Fibroblast of skin of right biceps (primary cell): ENCODE measurements at places on chromosomes 1 and 21.

DNA sequence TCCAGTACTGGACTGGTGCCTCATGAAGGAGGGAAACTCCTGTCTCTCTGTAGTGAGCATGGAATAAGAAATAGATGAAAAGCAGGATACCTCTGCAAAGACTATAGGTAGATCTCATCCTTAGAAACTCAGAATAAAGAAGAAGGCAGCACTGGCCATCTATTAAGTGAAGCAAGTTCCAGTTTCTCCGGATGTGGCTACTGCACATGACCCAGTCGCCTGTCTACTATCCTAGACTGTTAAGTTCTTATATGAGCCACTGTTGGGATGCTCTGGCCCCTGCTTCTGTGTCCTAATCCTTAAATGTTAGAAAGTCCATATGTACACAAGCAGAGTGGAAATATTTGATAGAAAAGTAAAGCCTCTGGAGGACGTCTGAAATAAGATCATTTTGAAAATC, 2.2 kb downstream of the FASLG start:
- no peak for DNase-seq

- peak; percentile 40 for DNase-seq
Measured at GRCh38 chr1:170290276-170290675, 144.5 kb downstream of the NTMT2 start.

DNA sequence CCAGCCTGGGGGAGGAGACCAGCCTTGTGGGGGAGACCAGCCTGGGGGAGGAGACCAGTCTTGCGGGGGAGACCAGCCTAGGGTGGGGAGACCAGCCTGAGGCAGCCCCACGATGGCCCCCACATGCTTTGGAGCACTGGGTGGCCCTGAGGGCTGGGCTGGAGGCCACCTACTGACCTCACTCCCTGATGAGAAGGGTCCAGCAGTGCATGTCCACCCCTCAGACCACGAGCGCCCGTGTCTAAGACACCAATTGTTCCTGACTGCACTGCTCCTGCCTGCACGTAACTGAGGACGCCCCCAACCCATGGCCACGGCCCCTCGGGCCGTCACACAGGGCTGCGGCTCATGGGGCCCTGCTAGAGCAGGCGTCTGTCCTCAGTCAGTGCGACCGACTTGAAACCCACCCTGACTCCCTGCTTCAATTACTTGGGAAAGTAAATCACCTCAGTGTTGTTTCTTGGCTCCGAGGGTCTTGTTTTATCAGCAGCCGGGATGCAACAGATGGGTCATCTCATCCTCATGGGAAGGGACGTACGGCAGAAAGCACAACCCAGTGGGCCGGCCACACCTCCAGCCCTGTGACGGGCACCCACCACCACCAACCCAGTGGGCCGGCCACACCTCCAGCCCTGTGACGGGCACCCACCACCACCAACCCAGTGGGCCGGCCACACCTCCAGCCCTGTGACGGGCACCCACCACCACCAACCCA, at the start of gene SPATC1L:
Gene SPATC1L, minus strand, starts transcription at position 550 of the 715 bp plus-strand sequence. CDS start 1,643 bp downstream, outside the sequence.
- DNase-seq = peak; percentile 78

- DNase-seq = no peak
Measured at GRCh38 chr21:23507501-23507900, 2099.8 kb downstream of the MRPL39 start.

GRCh38 chr1:3460672-3461131, 6.2 kb downstream of the ARHGEF16 start:
- no peak for DNase-seq

DNA sequence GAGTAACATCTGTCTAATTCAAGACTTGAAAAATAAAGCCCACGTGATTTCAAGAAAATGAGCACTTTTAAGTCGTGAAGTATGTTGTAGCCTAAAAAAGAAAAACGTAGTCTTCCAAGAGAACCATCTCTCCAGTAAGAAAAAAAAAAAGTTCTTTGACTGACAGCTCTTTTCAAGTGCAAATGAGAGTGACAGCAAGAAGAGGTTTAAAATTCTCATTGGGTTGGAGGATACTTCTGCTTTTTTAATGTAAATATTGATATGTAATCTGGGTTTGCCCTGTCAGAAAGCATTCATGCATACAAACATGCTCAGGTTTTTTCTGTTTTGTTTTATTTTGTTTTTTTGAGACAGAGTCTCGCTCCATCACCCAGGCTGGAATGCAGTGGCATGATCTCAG, 32.3 kb upstream of the PRDM2 start:
- DNase-seq = no peak

- peak; percentile 85 for DNase-seq
Measured at GRCh38 chr1:39102537-39103327, 76.6 kb downstream of the NDUFS5 start.

DNA sequence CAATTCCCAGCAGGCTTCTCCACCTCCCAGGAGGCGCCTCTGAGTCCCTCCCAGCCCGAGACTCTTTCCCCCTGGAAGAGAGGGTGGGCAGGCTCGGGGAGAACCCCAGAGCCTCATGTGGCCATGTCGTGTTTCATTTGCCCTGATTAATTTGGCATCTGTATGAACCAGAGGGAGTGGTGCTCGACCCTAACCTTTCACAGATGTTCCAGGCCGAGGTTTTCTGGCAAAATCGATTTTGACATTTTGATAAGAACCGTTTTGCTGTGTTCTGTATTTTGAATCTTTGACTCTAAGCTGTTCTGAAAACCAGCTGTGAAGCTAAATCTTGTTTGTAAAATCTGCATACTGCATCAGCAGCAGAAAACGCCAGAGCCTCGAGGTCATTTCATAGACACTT, 367.4 kb downstream of the CAMTA1 start:
- no peak for DNase-seq

GRCh38 chr1:8167936-8168335, 141.8 kb upstream of the ERRFI1 start:
- no peak for DNase-seq

GRCh38 chr1:19620786-19621185, 23.3 kb upstream of the NBL1 start:
- DNase-seq = peak; percentile 60

DNA sequence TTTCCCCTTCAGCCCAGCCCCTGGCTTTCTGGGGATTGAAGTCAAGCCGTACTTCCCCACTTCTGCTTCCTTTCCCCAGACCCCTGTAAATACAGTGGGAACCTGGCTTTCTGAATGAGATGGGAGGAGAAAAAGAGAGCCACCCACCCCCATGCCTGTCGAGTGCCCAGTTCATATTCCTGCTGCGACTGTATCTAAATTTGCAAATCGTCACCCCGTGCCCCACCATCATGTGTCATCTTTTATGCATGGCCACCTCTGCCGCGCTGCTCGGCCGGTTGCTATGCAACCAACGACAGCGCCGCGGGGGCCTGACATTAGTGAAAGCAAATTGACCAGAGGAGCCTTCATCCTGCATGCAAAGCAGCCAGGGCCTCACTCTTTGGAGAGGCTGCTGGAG, 143.0 kb downstream of the ELAVL4 start:
- DNase-seq = no peak

DNA sequence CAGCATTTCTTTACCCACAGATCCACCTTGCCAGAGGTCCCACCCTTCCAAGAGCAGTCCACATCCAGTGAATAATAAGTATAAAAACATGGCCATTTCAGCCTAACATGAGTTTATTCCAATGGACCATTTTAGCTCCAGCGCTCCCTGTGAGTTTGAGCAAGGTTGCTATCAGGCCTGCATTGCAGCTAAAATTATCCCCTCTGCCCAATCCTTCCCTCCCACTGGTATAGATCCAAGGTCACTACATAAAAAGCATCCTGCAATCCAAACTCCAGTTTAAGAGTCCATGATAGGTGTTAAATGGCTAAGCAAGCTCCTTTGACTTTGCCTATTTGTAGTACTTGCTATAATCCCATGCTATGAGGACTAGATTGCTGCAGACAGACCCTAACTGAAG, 35.6 kb downstream of the SLC5A9 start:
- DNase-seq = no peak

- no peak for DNase-seq
Measured at GRCh38 chr1:23629708-23630290, 61.8 kb upstream of the RPL11 start.

DNA sequence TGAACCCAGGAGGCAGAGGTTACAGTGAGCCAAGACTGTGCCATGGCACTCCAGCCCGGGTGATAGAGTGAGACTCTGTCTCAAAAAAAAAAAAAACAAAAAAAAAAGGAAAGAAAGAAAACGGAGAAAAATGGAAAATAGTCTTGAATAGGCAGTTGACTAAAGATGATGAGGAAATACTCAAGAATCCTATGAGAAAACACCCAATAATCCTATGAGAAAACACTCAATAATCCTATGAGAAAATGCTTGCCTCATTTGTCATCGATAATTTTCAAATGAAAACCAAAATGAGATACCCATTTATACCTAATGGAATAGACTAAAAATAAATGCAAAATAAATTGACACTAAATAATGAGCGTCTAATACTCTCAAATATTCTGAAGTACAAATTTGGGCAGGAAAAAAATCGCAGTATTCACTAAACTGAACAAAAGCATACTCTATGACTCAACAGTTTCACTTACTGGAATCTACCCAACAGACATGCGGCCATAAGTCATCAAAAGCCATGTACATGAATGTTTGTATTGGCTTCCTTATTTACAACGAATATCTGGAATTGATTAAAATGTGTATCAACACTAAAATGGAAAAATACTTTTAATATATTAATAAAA, 733.9 kb upstream of the CHRM3 start:
- DNase-seq = peak; percentile 87

DNA sequence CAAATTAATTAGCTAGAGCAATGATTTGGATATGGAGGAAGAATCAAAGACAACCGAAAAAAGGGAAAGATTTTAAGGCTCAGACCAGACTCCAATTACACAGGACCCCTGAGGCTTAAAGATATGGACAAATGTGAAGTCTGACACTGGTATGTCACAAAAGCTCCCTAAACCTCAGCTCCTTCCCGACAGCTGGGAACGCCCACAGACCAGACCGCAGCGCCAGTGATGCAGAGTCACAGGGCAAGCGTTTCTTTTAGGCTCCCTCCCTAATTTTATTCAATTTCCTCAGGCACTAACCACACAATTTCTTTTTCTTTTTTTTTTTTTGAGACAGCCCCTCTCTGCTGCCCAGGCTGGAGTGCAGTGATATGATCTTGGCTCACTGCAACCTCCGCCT, 40.2 kb downstream of the NID1 start:
- no peak for DNase-seq

GRCh38 chr21:28213261-28213660, 779.4 kb downstream of the LTN1 start:
- peak; percentile 13 for DNase-seq

DNA sequence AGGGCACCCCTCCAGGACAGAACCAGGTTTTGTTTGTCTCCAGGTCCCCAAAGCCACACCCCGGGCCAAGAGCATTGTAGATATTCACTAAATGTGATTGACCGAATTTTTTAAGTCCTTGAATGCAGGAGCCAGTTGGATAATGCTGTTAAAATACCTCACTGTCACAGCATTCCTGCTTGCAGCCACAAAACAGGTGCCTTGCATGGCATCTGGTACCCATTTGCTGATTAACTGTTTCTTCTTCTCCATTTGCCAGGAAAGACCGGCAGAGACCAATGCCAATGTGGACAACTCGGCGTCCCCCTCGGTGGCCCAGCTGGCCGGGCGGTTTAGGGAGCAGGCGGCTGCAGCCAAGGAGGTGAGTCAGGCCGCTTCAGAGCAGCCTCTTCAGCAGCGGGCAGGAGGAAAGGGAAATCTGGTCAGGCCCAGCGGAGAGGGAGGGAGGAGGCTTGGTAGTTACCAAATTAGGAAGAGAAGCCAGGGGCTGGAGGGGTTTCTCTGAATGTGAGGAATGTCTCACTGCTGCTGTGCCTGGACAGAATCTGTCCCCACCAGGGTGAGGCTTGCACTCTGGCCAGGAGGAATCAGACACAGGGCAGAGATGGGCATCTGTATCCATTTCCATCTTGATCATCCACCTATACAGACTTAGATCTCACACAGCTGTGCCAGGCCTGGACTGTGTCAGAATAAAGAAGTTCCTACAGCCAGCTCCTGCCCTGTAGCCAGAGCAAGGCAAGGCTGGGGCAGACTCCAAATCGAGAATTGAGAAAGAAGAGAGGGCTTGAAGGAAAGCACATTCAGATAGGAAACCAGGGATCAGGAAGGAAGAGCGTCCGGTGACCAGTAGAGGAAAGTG, 37.9 kb upstream of the MPZL1 start:
- peak; percentile 52 for DNase-seq

GRCh38 chr1:245876586-245876985, 630.5 kb downstream of the SMYD3 start:
- DNase-seq = no peak

DNA sequence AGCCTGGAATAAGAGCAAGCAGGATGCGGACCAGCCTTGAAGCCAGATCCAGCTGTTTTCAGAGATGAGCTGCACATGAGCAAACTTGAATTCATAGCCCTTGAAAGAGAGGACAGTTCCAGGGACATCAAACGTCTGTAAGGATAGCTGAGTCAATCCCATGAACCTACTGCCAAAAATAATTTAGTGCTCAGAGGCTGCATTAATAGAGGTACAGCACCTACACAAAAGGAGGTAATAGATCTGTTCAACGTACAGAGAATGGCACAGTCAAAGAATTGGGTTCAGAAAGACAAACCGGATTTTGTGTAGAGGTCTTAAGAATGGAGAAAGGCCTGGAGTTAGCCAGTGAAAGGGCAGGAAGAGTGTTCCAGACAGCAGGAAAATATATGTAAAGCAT, 110.8 kb upstream of the ZC3H12A start:
- DNase-seq = no peak

DNA sequence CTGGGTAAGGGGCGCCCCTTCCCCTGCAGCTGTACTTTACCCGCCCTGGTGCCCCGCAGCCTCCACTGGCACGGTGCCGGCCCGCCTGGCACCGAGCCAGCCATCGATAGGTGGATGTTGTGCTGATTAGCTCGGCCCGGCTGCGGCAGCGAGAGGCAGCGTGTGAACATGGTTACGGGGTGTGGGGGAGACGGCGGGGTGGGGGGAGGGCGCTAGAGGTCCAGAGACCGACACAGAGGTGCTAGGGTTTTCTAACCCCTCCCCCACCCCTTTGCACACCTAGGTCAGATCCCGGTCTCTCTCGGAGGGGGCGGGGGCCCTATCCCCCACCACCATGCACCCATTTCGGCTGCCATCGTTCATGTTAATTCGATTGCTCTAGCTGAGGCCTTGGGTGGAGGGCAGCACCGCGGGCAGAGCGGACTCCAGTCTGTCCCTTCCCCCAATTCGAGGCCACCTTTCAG, 6.7 kb downstream of the EFNA4 start:
- no peak for DNase-seq

GRCh38 chr1:216896146-216896545, 172.9 kb upstream of the ESRRG start:
- no peak for DNase-seq

DNA sequence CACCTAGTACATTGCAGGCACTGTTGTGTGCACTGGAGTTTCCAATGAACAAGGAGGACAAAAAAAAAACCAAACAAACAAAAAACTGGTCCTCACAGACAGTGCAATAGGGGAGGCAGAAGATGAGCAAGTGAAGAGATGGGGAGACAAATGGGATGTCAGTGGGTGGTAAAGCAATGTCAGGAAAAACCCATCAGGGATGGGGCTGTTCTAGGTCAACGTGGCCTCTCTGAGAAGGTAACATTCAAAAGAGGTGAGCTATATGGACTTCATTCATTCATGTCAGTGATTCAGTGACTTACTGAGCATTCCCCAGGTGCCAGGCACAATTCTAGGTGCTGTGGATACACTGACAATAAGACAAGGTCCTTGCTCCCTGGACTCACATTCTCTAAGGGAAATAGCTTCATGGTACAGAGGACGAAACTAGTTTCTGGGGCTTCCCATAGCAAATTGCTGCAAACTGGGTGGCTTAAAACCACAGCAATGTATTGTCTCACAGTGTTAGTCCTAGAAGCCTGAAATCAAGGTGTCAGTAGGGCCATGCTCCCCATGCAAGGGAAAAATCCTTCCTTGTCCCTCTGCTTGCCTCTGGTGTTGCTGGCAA, 140.5 kb upstream of the KLHDC7A start:
- DNase-seq = no peak

- DNase-seq = no peak
Measured at GRCh38 chr1:227903614-227904501, 43.9 kb downstream of the WNT9A start.
